ENCODE measurements at places on chromosomes 1 and 21.

GRCh38 chr1:43841321-43842174 lies 92.1 kb upstream of the ARTN start:
- DNase-seq, result no peak

- DNase-seq, result no peak
Observed at GRCh38 chr1:201222125-201222524, 31.5 kb downstream of the IGFN1 start.

DNA sequence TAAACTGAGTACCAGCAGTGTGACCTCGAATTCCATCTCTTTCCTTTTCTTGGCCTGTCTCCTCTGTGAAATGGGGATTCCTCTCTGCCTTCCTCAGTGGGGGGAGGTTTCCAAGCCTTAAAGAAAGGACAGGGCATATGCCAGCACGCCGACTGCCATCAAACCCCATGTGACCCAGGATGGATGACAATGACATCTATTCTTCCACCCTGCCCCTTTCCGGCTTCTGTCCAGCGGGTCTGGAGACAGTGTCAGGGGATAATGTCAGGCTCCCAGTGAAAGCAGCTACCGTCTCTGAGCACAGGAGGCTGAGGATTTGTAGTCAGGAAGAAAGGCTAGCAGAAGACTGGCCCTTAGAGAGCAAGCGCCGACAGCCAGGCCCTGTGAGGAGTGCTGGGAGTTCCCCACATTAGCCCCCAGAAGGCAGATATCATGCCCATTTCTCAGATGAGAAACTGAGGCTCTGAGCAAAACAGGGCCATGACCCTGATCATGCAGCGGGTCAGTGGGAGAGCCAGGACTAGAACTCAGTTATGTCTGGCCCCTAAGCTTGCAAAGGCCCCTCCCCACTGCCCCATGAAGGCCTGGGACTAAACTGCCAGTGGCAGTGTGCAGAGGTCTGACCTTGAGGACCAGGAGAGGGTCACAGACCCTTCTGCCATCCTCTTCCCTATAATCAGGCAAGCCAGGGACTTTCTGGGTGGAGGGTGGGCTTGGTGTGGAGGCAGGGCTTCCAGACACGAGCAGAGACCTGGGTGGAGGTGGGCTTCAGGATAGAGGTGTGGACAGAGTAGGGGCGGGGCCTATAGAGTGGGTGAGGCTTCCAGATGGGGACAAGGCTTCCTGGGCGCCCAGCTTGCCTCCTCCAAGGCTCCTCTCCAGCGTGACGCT lies 30.1 kb downstream of the CDCA8 start:
- DNase-seq, result no peak

GRCh38 chr21:44902268-44903049 lies 18.2 kb downstream of the ITGB2 start:
- DNase-seq, result no peak

DNA sequence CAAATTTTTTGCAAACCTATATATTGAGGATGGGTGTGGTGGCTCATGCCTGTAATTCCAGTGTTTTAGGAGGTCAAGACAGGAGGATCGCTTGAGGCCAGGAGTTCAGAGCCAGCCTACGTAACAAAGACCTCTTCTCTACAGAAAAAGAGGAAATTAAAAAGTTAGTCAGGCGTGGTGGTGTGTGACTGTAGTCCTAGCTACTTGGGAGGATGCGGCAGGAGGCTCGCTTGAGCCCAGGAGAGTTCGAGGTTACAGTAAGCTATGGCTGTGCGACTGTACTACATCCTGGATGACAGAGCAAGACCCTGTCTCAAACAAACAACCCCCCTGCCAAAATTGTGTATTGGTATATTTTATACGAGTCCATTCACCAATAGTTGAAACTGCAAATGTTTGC lies 589.7 kb downstream of the DPYD start:
- no peak for DNase-seq

- no peak for DNase-seq
Observed at GRCh38 chr1:3553166-3553939, 58.0 kb downstream of the MEGF6 start.

DNA sequence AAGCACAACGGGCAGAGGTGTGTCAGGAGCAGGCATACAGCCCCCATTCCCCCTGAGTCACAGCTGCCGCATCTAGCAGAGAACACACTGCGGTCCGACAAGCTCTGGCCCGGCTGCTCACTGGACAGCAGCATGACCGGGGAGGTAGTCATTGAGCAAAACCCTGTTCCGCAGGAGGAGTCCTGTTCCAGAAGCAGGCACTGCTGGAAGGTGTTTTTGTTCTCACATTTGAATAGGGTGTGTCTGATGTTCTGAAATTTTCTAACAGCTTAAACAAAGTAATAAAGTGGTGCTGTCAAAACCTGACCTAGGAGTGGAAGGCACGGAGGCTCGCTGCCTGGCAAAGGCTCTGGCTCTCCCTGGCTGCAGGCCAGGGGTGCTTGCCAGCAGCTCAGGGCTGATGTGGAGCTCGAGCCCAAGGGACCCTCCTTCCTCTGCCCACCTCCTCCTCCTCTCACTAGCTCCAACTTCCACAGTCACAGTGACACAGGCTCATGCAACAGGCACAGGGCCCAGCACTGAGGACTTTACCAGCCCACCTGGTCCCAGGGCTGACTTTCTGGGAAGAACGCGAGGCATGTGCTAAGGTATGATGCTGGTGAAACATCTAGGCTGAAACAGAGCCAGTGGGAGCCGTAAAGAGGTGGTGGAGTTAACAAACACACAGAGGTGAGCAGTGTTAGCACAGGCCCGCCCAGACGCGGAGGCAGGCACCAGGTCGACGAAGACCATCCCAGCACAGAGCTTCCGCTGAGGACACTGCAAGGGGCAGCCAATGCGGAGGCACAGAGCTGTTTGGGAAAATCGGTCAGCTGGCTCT lies 118.6 kb upstream of the IFFO2 start:
- no peak for DNase-seq

- DNase-seq, result no peak
Observed at GRCh38 chr21:29256126-29256910, 42.4 kb upstream of the BACH1 start.

GRCh38 chr1:38305666-38306065 lies 259.1 kb upstream of the POU3F1 start:
- no peak for DNase-seq

- no peak for DNase-seq
Observed at GRCh38 chr1:14476170-14476955, 122.1 kb upstream of the KAZN start.

DNA sequence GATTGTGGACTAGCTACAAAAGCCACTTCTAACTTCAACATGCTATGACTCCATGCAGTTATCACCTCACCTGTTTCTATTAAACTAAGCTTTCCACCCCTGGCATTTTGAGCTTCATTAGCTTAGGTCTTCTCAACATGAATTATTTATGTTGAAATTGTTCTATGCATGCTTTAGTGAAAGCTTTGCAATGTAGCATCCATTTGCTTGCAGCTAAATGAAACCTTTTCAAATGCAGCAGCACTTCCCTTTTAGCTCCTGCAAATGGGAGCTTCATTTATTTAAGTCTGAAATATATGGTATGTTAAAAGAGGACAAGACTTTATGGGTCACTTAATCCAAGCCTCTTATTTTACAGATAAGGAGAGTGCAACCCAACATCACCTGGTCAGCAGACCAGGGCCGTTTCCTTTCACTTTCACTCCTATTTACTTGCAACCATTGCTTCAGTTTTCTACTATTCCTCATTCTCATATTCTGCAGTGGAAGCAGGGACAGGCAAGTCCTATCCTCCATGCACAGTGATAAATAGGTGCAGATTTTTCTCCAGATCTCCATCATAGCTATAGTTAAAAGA lies 56.4 kb upstream of the SAMSN1 start:
- DNase-seq, result no peak

GRCh38 chr1:110786802-110787327 lies 86.1 kb upstream of the CD53 start:
- no peak for DNase-seq

- DNase-seq, result no peak
Observed at GRCh38 chr1:118931876-118932275, 56.3 kb downstream of the TBX15 start.

DNA sequence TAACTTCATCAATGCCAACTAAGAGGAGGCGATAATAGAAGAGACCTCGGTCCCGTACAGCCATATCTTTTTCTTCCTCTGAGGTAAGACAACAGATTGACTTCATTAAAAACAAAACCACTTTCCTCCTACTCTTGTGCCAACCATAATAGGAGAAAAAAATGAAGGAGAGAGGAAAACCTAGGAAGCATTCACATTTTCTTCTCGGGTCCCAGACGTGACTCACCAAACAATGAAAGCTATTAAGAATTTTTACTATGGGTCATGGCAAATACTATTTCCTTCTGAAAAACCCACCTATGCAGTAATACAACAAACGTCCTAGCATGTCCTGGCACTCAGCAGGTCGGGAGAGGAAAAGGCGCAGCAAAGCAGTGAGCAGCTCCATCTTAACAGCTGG lies 8.6 kb upstream of the BCL2L15 start:
- no peak for DNase-seq

DNA sequence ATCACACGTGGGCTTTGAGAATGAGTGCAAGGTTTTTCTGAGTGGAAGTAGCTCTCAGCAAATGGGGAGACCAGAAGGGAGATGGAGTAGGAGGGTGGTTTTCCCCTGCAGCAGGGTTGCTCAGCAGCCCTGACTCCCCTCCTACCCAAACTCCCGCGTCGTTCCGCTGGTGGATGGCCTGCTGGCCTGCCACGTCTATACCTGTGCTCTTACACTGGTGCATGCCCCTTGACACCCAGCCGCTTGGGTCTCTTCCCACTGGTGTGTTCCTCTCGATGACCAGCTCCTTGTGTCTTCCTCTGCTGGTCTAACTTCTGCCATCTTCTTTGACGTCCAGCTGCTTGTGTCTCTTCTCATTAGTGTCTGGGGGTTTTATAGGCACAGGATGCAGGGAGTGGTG lies 1797.9 kb downstream of the NCAM2 start:
- no peak for DNase-seq

DNA sequence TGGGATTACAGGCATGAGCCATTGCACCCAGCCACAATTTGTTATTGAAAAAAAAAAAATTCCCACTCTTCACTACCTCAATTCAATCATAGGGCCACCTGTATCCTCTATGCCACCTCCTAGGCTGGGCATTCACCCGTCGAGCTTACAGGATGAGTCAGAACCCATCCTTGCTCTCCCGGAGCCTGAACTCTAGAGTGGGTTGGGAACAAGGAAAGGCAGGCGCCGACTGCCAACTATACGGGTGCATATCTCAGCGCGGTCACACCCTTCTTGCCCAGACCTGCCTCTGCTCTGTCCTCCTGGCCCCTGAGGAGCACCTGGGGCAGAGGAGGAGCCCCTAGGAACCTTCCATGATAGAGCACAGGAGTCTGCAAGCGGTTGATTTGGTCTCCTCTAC lies 21.4 kb upstream of the LBR start:
- DNase-seq, result no peak

GRCh38 chr1:234900595-234900994 lies 228.0 kb downstream of the TOMM20 start:
- no peak for DNase-seq

- DNase-seq, result no peak
Observed at GRCh38 chr1:199020051-199020450, 381.2 kb downstream of the PTPRC start.

GRCh38 chr1:206506405-206507283 lies 687 bp upstream of the RASSF5 start:
- no peak for DNase-seq

- no peak for DNase-seq
Observed at GRCh38 chr1:45221716-45222115, 15.3 kb upstream of the ZSWIM5 start.

- no peak for DNase-seq
Observed at GRCh38 chr21:34592120-34592955, 22.6 kb downstream of the RCAN1 start.
